ENCODE measurements at places on chromosomes 3 and 15.

DNA sequence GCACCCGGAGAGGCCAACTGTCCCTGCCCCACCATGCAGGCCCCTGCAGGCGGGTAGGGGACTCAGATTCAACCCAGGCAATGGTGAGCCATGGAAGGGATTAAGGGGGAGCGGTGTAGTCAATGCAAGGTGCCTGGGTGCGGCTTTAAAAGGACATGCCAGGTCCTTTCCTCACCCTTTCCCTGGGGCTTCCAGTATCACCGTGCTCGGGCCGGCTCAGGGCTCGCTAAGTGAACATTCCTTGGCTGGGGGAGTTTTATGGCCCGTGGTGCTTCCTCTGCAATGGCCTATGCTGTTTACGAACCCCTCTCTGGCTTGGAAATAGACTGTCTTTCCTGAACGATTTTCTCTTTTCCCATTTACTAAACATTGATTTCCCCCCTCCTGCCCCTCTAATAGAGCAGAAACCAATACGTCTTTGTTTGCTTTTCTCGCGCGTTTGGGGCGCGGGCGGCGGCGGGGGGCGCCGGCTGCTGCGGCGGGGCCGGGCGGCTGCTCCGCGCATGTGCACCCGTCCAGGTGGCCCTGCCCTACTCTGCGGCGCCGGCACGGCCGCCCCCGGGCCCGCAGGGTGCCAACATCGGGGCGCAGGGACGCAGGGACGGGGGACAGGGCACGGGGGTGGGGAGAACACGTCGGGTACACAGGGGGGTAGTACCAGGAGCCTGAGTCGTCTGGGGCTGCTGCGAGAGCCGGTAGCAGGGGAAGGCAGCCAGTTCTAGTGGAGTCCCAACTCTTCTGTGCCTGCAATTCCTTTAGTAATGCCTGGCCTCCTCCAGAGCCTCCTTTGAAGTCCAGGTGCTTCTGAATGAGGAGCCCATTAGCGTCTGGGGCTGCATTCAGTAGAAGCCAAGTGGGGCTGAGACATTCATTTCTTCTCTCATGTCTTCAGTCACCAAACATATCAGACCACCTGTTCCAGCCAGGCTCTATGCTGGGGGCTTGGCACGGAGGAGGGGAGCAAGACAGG lies 26.9 kb upstream of the CACNA2D2 start:
- DNase-seq = no peak

DNA sequence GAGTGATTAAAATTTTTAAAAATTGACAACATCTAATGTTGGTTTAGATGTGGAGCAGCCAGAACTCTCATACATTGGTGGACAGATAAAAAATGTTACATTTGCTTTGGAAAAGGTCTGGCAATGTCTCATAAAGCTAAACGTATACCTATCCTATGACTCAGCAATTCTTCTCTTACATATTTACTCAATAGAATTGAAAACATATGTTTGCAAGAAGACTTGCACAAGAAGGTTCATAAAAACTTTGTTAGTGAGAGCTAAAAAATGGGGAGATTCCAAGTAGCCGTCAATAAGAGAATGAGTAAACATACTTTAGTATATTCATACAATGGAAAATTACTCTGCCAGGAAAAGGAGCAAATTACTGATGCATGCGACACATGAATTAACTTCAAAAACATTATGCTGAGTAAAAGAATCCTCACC lies 30.0 kb downstream of the MASP1 start:
- DNase-seq = no peak

GRCh38 chr3:143596957-143597642 lies 251.2 kb downstream of the SLC9A9 start:
- DNase-seq = no peak

DNA sequence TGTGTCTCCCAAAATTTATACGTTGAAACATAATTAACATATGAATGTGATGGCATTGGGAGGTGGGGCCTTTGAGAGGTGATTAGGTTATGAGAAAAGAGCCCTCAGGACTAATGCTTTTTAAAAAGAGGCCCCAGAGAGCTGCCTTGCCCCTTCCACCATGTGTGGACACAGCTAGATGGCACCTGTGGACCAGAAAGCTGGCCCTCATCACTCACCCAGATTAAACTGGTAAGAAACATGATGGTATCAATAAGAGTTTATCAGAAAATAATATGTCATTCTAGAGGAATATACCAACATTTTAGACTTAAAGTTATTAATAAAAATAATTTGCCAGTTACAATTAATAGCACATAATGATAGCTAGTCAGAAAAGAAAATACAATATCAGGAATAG lies 25.2 kb upstream of the FAN1 start:
- no peak for DNase-seq

- DNase-seq = no peak
These were observed 194.1 kb upstream of the ZBTB20 start for GRCh38 chr3:115341208-115341607.

- DNase-seq = no peak
These were observed 31.1 kb downstream of the SLCO3A1 start for GRCh38 chr15:91884606-91885005.

GRCh38 chr3:192577811-192578210 lies 149.5 kb downstream of the FGF12 start:
- DNase-seq = no peak

DNA sequence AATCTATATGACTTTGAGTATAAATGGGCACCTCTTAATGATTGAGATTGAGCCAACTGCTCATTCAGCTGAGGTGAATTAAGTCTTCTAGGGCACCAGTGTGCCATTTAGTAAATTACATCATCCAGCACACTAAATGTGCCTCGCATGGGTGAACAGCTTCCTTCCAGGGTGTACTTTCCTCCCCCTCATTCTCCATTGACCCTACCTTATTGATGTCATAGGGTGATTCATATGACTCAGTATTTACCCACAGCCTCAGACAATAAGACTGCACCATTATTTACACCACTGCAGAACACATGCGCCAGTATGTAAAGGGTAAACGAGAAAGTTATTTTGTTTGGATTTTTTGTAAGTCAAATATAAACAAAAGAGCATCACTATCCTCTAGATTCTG lies 185.2 kb upstream of the ARL6 start:
- no peak for DNase-seq

- DNase-seq = no peak
These were observed 31.6 kb downstream of the TMEM40 start for GRCh38 chr3:12727481-12727880.

DNA sequence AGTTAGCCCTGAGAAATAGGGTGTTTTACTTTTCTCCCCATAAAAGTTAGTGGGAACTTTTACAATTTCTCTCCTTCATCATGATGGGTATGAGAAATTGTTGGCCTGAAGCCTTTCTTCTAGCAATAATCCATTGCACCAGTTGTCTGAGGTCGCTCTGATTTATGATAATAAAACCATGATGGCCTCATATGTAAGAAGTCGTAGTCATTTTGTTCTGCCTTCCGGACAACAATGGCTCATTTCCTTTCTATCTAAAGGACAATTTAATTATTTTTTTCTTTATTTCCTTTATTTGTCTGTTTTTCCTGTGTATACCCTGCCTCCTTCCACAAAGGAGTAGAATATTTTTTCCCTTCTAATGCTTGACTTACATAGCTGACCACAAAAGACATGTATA lies 31.6 kb upstream of the GNB4 start:
- DNase-seq = no peak

DNA sequence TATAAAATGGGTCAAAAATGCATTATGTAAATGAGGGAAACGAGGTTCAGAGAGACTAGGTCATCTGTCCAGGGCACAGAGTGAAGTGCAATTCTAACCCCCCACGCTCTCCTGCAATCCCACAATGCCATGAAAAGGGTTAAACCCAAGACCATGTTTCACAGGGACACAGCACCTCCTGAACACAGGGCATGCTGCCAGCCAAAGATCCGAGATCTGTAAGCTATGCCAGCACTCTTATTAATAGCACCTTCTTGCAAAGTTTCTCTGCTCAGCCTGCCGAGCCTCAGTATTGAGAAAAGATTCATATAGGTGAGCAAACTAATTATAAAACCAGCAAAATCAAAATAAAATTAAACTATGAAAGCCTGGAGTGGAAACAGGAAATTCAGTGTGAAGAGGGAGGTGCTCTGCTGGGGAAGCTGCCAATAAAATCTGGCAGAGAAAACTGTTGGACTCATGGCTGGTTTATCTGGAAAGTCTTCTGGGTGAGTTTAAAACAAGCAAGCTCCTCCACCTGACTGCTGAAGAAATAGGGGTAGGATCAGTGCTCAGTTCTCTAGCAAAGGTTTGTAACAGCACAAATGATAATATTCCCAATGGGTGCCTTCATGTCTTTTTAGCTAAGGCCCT lies 50.3 kb downstream of the LRIG1 start:
- no peak for DNase-seq

DNA sequence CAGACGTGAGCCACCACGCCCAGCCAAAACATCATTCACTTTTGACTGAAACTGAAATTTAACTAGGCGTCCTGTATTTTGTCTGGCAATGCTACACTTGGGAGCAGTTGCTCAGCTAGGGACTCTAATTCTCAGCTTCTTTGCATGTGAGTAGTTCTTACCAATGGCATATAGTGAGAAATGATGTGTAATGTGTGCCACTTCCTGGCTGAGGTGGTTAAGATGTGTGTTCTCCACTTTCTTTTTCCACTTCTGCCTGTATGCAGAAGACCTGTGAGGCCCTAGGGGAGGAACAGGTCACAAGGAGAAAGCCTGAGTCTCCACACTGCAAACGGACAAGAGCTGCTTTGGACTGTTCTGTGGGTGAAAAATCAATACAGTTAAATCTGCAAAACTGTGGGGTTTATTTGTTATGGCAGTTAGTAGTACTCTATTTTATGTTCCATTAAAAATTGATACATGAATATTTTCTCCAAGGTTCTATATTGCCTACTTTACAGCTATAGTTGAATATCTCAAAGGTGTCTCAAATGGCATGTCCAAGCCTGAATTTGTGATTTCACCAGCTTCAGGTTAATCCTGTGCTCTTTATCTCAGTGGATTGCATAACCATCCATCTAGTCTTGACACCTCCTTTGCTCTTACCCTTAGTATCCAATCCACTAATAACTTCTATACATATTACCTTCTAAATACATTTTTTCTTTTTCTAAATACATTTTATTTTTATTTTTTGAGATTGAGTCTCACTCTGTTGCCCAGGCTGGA lies 59.3 kb downstream of the NR1D2 start:
- DNase-seq = peak; percentile 5

DNA sequence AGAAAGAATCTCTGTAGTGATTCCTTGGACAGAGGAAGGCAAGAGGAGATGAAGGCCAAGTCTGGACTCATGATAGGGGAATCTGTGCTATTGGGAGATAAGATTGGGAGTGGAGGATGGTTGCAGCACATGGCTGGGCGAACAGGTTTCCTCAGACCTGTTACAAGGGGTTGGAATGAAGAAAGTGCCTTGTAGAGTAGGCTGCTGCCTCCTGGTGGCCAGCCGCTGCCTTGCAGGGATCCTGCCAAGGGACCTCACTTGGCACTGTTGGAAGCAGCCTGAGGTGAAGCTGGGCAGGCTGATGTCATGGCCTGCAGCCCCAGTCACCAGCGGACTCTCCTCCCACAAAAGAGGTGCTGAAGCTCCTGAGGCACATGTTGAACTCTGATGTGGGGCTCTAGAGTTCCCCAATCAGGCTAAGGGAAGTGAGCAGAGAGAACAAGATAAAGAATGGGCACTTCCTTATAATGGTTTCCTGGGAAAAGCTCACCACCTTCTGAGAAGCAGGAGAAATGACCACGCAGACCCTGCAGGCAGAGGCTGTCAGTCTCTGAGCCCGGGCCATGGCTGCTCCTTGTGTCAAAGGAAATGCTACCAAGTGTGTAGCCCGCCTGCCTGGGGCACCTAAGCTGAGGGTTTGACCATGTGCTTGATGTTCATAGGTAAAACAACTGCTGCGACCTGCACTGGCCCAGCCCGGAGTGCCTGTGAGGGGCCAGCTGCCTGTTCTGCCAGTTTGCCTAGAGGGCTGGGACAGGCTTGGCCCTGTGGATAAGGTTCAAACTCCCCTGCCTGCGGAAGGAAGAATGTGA lies 1.6 kb upstream of the TEX264 start:
- DNase-seq = peak; percentile 86

- DNase-seq = no peak
These were observed 2.3 kb downstream of the OXSR1 start for GRCh38 chr3:38167591-38167990.

DNA sequence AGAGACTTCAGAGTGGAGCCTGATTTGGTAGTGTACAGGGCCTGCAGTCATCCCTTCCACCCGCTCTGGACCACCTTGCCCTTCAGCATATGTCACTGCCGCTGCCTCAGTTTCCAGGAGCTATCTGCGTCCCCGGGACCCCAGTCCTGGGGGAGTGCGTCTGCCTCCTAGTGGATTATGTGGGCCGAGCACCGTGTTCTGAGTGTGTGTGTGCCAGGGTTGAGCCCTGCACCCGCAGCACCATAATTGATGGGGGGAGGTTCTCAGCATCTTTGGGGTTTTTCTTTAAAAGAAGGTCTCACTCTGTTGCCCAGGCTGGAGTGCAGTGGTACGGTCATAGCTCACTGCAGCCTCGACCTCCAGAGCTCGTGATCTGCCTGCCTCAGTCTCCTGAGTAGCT lies 33.6 kb downstream of the CD276 start:
- no peak for DNase-seq
